ENCODE measurements at places on chromosomes 11 and 22.

- peak; percentile 37 for DNase-seq
Observed at GRCh38 chr22:47779474-47779873, 1017.0 kb downstream of the TBC1D22A start.

GRCh38 chr11:88603091-88603867 lies 265.7 kb upstream of the CTSC start:
- no peak for DNase-seq

DNA sequence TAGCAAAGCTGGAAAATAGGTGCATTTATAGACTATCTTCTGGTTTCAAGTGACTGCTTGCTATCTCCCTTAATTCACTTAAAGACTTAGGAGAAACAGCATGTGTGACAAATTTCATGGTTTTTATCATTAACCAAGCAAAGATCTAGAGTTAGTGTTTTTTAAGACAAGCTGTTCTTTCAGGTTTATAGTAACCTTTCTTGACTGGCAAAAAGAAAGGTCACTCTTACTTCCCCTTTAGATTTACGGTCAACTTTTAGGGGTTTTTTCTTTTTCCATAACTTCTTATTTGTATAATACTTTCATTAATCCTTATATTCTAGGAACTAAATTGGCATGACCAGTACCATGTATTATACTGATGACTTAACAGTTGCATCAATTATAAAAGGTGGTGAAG lies 46.6 kb downstream of the KDM2A start:
- DNase-seq = no peak

DNA sequence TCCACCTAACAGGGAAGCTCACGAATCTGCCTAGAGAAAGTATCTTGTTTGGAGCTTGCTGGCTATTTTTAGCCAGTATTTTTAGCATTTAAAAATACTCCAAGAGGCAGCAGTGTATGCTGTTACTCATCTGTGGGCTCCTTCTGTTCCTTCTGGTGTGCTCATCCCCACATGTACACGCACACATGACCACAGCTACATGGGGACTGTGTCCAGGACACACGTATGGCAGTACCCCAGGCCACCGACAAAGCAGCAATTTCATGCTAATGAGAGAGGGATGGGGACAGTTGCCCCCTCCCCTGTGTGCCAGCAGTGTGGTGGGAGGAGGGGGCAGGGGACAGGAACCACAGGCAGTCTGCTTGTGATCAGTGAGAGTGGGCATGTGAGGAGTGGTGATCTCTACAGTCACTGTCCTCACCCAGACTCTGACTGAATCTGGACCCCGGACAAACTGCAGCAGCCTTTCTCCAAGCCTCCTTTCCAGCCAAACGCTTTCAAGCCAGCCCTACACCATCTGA lies 16.4 kb downstream of the USP2 start:
- no peak for DNase-seq

All from D721Med (cell line).